ENCODE measurements at places on chromosomes 4 and X.

DNA sequence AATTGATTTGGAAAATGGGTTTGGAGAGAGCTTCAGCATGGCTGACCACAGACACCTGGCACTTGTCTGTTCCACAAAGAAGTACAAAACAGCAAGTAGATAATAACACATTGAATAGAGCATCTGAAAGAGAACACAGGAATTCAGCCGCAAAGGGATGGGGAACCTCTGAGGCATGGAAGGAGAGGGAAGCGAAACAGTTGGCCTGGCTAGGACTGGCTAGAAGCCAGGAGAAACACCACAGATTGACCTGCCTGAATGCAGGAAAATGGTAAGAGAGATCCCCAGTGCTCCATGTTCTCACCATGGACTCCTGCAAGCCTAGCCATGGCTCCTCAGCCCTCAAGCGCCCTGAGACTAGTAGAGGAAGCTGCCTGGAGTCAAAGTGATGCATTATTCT, 169.7 kb upstream of the SH3RF1 start:
- peak; percentile 16 for DNase-seq

DNA sequence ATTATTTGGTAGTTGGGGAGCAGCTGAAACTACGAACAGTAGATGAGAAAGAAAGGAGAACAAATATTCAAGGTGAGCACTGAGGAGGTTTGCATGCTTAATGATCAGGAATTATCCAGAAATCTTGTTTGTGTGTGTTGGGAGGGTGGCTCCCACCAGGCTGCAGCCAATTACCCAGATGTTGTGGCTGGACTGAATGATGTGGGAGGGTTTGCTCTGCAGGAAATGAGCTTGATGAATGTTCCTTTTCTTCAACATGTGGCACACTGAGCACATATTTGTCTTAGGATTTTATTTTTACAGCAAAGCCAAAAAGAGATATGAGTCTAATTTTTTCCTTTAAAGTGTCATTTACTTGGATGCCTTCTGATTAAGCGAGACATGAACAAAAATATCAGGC, 48.3 kb upstream of the AMOT start:
- DNase-seq: no peak

DNA sequence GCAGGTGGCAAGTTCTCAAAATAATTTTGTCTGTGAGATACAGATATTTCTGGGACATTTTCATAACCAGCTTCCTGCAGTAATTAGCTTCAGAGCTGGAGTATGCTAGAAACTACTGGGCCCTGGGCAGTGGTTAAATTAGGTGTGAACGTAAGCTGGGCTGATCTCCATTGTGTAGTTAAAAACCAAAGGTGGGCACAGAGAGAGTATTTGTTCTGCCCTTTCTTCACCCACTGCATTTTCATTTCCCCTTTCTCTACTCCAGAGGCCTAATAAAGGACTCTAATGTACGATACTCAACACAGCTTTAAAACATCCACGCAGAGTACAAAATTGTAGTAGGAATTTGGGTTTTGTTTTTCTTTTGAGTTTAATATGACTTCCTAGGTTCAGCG, 252.7 kb downstream of the SPRY1 start:
- no peak for DNase-seq

DNA sequence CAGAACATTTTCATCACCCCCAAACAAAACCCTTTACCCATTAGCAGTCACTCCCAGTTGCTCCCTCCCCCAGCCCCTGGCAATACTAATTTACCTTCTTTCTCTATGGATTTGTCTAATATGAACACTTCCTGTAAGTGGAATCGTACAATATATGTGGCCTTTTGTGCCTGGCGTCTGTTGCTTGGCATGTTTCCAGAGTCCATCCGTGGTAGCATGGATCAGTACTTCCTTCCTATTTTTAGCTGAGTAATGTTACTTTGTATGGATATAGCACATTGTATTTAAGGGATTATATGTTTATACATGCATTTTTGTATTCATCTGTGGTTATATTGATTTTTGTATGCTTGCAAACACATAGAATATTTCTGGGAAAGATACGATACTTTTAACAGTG, 48.2 kb downstream of the PPEF1 start:
- DNase-seq: no peak

DNA sequence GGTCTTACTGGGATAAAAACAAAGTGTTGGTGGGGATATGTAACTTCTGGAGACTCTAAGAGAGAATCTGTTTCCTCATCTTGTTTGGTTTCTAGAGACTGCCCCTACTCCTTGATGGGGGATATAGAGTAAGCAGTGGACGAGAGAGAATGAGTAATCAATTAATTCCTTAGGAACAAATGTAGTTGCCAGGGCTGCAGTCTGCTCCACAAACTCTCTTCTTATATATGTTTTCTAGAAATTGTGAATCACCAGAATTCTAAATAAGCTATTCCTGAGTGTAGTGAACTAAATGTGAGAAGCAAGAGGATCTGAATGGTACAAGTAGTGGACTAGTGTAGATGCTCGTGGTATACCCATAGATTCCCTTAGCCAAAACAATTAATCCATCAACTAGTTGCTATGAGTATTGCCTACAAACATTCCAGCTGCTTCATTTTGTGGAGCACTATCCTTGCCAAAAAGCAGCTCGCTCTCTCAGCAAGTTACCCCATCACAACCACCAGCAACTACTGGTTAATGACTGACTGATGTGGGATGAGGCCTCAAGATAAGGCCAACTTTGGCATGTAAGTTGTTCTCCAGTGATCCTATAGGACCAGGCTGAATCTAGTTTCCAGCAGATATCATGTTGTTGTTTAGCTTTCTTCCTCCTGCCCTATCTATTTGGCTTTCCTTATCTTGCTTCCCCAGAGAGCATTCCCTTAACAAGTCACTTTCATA, 273.0 kb downstream of the SLC7A11 start:
- DNase-seq: peak; percentile 67
